ENCODE measurements at places on chromosomes 2 and 18. TPM values are rescaled to one million over a fixed set of nuclear protein-coding genes. Genes with fewer than 3 reads are reported as not detected.

DNA sequence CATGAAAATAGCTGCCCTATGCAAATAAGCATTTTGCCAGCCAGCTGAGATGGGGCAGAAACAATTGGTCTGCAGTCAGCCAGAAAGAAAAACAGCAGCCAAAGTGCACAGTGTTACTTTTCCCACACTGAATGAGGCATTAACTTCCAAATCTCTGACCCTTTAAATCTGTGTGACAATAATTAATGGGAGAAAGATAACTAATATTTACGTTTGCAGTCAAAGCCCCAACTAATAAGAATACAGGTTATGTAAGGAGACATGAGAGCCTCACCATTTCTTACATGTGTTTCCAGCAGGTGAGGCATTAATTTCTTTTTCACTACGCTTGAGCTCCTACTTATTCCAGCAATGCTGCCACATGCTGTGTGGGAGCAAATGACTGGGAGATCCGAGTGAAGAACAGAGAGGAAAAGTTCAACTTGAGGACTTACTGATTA, 339.0 kb downstream of the SATB2 start:
- no peaks in the 10 kb centered on the region for H3K27me3 ChIP-seq
- DNase-seq, result no peak
- no peak overlapping the region for H3K27ac ChIP-seq
- H3K4me3 ChIP-seq, result no peak overlapping the region
- no peaks in the 10 kb centered on the region for H3K4me1 ChIP-seq

DNA sequence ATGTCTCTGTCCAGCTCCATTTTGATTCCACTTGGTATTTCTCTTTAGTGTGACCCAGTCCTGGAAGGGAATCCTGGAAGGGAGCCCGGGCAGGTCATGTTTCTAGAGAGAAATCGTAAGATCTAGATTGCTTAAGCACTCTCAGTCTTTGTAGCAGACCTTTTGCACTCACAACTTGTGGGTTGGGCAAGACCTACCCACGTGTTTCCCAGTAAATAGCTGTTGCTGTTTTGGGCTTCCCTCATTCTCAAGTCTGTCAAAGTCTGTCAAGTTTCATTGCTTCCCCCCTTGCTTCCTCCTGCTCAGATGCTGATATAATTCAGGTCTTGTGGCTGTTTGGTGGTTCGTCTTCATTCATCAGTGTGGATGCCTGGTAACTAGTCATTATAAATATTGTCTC, 17.4 kb upstream of the NEMP2 start:
- no peaks in the 10 kb centered on the region for H3K27me3 ChIP-seq
- no peaks in the 10 kb centered on the region for H3K36me3 ChIP-seq
- no peak overlapping the region for H3K4me3 ChIP-seq
- no peaks in the 10 kb centered on the region for H3K4me1 ChIP-seq

AGXT gene
- not detected for total RNA-seq

- peaks cover 11% of the 10 kb centered on the region for H3K4me1 ChIP-seq
- H3K36me3 ChIP-seq, result peaks cover 6% of the 10 kb centered on the region
- DNase-seq, result no peak
- peaks cover 7% of the 10 kb centered on the region for H3K27me3 ChIP-seq
Observed at GRCh38 chr2:190653931-190654330, 5.0 kb downstream of the NAB1 start.

UGT1A10 gene
- not detected for total RNA-seq

DNA sequence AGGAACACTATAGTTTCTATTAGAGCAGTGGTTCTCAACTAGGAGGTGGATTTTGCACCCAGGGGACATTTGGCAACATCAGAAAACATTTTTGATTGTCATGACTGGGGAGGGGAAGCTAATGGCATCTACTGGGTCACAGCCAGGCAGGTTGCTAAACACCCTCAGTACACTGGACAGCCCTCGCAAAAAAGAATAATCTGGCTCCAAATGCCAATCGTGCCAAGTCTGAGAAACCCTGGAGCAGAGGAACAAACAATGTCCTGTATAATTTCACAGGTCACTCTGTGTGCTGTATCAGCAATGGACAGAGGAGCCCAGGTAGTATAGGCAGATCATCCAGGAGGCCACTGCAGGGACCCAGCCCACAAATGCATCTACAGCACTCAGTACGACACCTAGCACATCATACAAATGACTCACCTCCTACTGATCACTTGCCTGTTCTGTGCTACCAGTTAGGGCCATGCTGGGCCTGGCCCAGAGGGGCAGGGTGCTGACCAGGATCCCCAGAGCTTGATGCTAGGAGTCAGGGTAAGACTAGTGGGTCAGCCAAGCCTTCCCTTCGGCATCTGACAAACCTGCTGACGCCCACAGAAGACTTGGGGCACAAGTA, 37.6 kb downstream of the SFXN5 start:
- H3K4me3 ChIP-seq, result no peak overlapping the region
- no peak overlapping the region for H3K27ac ChIP-seq
- DNase-seq, result no peak
- H3K36me3 ChIP-seq, result peaks cover 3% of the 10 kb centered on the region

DNA sequence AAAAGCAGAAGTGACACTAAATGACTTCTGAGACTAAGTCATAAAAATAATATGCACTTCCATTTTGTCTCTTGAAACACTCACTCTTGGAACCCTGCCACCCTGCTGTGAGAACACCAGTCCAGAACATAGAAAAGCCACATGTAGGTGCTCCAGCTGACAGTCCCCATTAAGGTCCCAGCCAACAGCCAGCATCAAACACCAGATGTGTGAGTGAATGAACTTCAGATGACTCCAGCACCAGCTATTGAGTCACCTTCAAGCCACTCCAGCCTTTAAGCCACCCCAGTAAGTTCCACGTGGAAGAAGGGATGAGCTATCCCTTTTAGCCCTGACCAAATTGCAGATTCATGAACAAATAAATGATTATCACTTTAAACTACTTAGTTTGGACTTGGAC, 31.5 kb upstream of the LGALSL start:
- H3K27me3 ChIP-seq, result peaks cover 6% of the 10 kb centered on the region
- DNase-seq, result no peak
- no peaks in the 10 kb centered on the region for H3K4me1 ChIP-seq
- no peaks in the 10 kb centered on the region for H3K36me3 ChIP-seq
- no peak overlapping the region for H3K4me3 ChIP-seq

DNA sequence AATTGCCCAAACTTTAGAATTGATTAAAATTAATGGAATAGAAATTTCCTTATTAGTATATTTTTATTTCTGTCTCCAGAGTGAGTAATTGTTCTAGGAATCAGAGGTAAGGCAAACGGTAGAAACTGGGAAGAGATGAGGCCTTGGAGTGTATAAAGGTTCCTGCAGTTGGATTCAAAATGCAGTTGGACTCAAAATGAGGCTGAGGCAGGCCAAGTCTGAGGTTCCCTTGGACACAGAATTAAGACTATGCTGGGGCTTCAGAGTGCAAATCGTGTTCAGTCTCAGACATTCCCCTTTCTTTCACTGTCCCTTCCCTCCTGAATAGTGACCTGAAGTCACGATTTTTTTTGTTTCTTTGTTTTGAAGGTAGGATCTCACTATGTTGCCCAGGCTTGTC, 746.9 kb upstream of the NRXN1 start:
- DNase-seq, result no peak
- no peak overlapping the region for H3K27ac ChIP-seq
- H3K4me1 ChIP-seq, result no peaks in the 10 kb centered on the region
- peaks cover 4% of the 10 kb centered on the region for H3K27me3 ChIP-seq

DNA sequence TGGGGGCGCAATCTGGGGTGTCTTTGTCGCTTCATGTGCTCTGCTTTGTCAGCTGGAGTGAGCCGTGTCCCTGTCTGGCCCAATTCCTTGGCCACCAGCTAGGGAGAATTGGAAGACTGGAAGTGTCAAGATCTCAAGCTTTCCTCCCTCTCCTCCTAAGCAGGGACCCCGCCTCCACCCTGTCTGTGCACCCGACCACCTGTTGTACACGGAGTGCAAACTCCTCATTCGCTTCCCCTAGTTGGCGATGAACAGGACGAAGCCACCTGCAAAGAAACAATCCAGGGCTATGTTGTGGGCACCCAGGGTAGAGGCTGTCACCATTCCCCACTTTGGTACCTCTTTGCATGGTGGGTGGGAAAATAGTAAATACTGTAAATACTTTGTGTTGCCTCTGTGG, 1.7 kb upstream of the DQX1 start:
- peaks cover 43% of the 10 kb centered on the region for H3K36me3 ChIP-seq
- DNase-seq, result no peak
- peaks cover 26% of the 10 kb centered on the region for H3K4me1 ChIP-seq
- H3K4me3 ChIP-seq, result peak overlapping the region; percentile 98
- no peak overlapping the region for H3K27ac ChIP-seq
- peaks cover 12% of the 10 kb centered on the region for H3K27me3 ChIP-seq

DNA sequence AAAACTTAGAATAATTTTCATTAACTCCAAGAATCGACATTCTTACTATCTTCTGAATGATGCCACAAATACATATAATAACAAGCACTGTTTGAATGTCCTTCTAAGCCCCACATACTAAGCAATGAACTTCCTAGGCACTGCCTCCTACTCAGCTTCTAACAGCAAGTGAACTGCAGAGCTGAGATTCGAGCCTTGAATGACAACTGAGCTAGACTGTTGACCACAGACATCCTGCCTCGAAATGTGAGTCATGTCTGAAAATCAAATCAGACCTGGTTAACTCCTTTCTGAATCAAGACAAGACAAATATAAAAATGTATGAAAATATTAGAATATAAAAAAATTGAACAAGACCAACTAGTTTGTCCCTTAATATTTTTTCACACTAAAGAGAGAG, 108.1 kb downstream of the MYT1L start:
- H3K27ac ChIP-seq, result no peak overlapping the region
- H3K36me3 ChIP-seq, result peaks cover 7% of the 10 kb centered on the region
- H3K4me1 ChIP-seq, result peaks cover 4% of the 10 kb centered on the region
- DNase-seq, result no peak

DNA sequence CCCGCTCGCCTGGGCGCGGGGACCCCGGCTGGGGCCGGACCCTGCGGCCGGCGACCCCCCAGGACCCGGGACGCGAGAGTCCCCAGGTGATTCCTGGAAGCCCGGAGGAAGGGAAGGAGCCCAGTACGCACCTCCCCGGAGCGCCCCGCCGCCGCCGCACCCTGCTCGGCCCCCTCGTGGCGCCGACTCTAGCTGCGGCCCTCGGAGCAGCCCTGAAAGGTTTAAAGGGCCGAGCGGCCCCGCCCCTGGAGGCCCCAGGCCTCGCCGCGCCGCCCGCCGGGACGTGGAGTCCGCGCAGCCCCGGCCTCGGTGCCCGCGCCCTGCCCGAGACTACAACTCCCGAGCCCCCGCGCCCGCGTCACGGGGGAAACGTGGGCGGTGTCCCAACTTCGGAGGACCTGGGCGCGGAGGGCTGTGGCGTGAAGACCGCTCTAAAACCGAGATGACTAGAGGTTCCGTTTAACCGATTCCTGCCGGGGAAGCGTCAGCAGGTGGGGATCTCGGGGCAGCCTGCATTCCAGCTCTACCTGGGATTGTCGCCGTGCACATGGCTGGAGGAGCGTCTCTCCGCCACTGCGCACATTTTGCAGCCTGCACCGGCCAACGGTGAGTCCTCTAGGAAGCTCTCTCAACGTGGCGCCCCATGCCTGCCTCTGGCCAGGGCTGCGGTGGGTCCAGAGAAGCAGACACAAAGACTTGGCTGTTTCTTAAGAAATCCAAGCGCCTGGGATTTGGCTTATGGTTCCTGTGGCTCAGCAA, at the start of gene TMEM150A:
Gene TMEM150A, minus strand, starts transcription at position 223 of the 759 bp plus-strand sequence. CDS start 750 bp downstream, outside the sequence.
- H3K27me3 ChIP-seq, result peaks cover 13% of the 10 kb centered on the region
- H3K36me3 ChIP-seq, result peaks cover 16% of the 10 kb centered on the region
- H3K27ac ChIP-seq, result peak within 1 kb of the TSS; percentile 64
- H3K4me1 ChIP-seq, result peaks cover 26% of the 10 kb centered on the region

DNA sequence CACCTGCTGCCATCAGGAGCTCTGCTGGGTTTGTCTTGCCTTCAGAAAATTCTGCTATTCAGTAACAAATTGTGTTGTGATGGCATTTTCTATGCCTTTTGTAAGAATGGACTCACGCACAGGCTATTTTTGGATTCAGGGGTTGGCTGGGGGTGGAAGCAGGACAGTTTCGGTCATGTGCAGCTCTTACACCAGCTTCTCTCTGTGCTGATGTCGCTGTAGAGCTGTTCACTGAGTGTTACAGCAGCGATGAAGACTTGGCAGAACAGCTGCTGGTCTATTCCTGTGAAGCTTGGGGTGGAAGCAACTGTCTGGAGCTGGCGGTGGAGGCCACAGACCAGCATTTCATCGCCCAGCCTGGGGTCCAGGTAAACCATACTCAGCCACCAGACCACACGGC, 49.2 kb downstream of the TRPM8 start:
- no peak for DNase-seq
- peaks cover 1% of the 10 kb centered on the region for H3K27me3 ChIP-seq
- H3K4me1 ChIP-seq, result no peaks in the 10 kb centered on the region
- H3K27ac ChIP-seq, result no peak overlapping the region
- H3K36me3 ChIP-seq, result no peaks in the 10 kb centered on the region

- no peak overlapping the region for H3K4me3 ChIP-seq
- no peaks in the 10 kb centered on the region for H3K4me1 ChIP-seq
- H3K36me3 ChIP-seq, result no peaks in the 10 kb centered on the region
- H3K27me3 ChIP-seq, result no peaks in the 10 kb centered on the region
- DNase-seq, result no peak
- no peak overlapping the region for H3K27ac ChIP-seq
Observed at GRCh38 chr2:167858086-167858485, 389.3 kb downstream of the STK39 start.

DNA sequence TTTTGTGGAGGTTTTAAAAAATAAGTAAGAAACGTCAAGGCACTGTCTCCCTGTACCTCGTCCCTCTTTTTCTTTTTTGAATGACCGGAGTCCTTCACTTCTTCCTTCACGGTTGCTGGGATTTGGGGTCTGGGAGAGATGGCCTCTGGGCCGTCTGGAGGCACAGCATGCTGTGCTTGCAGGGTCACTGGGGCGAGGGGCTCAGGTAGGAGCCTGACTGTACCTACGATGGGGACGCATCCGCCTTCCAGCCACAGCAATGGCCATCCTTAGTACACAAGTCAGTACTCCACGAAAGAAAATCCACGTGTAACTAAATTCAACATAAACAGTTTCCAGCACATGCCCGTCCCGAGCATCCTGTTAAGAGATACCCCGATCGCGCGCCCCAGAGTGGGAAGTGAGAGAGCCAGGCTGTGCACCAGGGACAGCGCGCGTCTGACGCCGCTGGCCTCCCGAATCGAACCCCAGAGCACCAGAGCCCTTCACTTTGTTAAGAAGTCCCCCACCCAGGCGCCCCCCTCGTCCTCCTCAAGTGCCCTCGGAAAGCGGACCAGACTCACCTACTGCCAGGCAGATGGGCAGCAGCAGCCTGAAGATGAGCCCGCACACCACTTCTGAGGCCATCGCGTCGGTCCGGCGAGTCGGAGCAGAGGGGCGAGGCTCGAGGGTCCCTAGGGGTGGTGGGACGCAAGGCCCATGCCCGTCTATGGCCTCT, 1.2 kb downstream of the PIEZO2 start:
- no peak overlapping the region for H3K27ac ChIP-seq
- peak; percentile 7 for DNase-seq
- peaks cover 22% of the 10 kb centered on the region for H3K27me3 ChIP-seq
- H3K4me3 ChIP-seq, result peak overlapping the region; percentile 84
- peaks cover 16% of the 10 kb centered on the region for H3K4me1 ChIP-seq

- no peaks in the 10 kb centered on the region for H3K27me3 ChIP-seq
- no peak overlapping the region for H3K27ac ChIP-seq
- H3K4me3 ChIP-seq, result no peak overlapping the region
- H3K4me1 ChIP-seq, result peaks cover 19% of the 10 kb centered on the region
- peaks cover 2% of the 10 kb centered on the region for H3K36me3 ChIP-seq
- no peak for DNase-seq
Observed at GRCh38 chr18:58309099-58309498, 265.1 kb downstream of the NEDD4L start.

- H3K27me3 ChIP-seq, result peaks cover 10% of the 10 kb centered on the region
- DNase-seq, result no peak
- H3K27ac ChIP-seq, result no peak overlapping the region
- H3K4me1 ChIP-seq, result peaks cover 3% of the 10 kb centered on the region
- no peak overlapping the region for H3K4me3 ChIP-seq
Observed at GRCh38 chr2:19883486-19883885, 18.3 kb downstream of the TTC32 start.

- no peak for DNase-seq
- no peak overlapping the region for H3K27ac ChIP-seq
- H3K4me3 ChIP-seq, result no peak overlapping the region
- no peaks in the 10 kb centered on the region for H3K36me3 ChIP-seq
Observed at GRCh38 chr2:109382951-109383350, 230.8 kb downstream of the SEPTIN10 start.

Measured in endothelial cell (in vitro differentiated cells).